ENCODE measurements at places on chromosomes 12 and 14.

GRCh38 chr14:29463727-29464395 lies 463.8 kb downstream of the PRKD1 start:
- peak; percentile 70 for DNase-seq

DNA sequence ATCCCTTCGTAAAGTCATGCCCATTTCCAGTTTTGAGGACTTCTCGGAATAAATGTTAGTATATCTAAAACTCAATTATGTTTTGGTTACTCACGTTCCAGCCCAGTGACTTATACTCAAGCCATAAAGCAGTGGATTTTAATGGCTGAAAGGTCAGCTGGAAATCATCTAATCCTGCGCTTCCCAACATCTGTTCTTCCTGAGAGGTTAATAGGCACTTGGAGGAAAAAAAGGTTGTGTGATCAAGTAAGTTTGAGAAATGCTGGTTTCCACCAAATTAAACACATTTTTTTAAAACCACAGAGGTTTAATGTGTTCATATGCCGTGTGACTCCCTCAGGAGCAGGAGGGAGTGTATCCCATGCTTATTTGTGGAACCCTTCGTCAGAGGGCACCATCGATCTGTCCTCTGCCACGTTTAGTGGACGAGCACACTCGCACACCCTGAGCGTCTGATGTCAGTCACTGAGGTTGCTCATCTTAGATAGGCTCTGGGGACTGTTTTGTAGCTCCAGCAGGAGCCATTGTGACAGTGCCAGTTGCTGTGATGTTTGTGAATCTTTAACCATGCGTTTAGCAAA lies 41.4 kb downstream of the FBXL14 start:
- DNase-seq, result no peak

DNA sequence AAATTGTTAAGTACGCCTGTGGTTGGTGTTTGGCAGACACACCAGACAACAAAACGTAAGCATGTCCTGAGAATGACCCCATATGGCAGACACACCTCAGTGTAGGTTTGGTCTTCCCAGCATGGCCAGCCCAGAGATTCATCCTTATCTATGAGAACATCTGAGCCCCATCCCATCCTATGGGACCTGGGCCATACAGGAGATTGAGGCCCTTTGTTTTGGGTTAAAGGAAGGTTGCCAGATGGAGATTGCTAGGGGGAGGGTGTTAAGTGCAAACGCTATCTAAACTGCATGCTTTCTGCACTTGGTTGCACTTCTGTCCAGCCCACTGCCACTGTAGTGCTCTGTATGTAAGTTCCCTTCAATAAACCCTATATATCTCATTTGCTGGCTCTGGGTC lies 4.1 kb upstream of the PCNX4 start:
- DNase-seq, result no peak

DNA sequence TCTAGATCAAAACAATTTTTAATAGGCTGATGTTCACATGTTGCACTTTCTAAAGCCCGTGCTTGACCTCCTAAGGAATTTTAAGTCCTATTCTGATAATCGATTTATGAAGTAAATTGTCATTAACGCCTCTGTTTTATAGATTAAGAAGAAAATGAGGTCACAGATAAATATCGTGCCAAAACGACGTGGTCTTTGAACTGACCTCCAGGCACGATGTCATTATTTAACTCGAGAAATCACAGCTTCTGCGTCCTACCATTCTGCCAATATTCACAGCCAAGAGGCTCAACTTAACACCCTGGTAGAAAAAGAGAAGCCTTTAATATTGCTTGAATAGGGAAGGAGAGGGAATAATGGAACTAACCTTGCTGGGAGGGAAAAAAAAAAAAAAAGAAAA lies 888 bp upstream of the EEA1 start:
- no peak for DNase-seq

DNA sequence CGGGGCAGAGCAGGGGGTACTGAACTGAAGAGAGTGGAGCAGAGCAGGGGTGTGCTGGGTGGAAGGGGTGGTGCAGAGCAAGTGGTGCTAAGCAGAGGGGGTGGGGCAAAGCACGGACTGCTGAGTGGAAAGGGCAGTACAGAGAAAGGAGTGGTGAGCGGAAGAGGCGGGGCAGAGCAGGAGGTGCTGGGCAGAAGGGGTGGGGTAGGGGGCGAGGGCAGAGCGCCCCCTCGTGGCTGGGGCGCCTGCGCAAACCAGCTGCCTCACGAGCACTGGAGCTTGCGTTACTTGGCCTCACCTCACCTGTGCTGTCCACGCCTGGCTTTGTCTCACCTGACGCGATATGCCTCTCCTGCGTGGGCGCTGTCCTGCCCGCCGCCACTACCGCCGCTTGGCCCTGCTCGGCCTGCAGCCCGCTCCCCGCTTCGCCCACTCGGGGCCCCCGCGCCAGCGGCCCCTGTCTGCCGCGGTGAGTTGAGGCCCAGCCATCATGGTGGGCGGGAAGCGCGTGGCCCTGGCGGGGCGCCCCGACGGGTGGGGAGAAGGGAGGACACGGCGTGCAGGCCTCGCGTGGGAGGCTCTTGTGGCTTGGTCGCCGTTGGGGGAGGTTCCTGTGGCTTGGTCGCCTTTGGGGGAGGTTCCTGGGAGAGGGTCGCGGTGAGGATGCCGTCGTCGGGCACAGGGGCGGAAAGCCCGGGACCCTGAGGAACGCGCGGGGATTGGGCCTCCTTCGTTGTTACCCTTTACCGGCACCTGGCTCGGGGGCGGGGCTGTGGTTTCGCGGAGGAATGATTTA lies at the start of gene COX8C:
TSS of gene COX8C (plus strand) at position 257 of the 796 bp plus-strand sequence. CDS start at position 344, 87 bp downstream.
- DNase-seq, result no peak

DNA sequence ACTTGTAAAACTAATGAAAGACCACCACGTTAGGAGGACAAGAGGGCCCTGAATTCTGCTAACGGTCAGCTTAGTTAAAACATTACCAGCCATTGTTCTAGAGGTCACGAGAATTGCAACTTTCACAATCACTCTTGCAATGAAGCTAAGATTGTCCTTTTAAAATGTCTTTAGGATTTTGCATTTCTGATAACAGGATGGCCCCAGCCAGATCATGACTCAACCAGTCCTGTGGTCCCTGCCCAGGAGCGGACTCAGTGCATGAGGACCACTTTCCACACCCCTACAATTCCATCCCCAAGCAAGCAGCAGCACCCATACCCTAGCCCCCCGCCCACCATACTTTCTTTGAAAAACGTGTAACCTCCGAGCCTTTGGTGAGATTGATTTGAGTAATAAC lies 28.7 kb downstream of the HSP90AA1 start:
- no peak for DNase-seq

GRCh38 chr12:65672441-65672840 lies 151.8 kb upstream of the HMGA2 start:
- DNase-seq, result no peak

DNA sequence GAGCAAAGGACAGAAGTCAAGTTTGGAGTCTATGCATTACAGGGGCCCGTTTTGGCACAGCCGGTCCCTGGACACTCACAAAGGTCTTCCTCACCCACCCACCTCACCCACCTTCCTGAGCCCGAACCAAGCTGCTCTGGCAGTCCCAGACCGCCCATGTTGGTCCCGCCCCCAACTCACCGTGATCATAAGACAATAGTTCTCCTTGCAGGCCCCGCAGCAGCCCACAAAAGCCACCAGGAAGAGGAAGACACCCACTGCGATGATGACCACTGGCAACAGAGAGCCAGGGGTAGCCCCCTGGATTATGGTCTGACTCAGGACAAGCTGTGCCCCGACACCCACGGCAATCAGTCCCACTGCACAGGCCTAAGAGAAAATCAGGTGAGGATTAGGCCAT lies 1.8 kb downstream of the CD63 start:
- DNase-seq, result no peak

All from NCI-H1092 treated with DMSO at 0.1 percent for 48 hours (cell line).